ENCODE measurements at places on chromosomes 2 and 18.

DNA sequence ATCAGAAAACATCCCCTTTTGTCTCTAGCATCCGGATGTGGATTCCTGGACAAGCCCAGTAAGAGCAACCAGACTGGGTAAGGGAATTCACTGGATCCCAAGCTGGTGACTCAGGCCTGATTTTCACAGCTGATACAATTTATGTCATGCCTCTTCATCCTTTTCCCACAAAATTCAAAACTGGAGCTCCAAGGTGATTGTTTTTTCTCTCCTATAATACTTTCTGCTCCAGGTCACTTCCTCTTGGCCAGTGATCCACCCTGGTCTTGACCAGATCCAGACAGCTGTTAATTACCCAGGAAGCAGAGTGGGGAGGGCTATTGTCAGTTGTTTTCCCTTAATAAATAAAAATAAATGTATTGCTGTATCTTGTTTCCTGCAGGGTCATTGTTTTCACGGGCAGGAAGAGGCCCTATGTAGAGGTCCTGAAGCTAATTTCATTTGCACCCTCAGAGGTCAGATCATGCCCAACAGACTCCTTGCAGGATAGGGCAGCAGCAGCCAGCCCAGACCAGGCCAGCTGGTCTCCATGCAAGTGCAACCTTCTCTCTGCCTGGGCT lies 57.6 kb downstream of the EVA1A start:
- no peak for DNase-seq

GRCh38 chr2:129733041-129733440 lies 246.4 kb upstream of the RAB6C start:
- DNase-seq, result no peak

DNA sequence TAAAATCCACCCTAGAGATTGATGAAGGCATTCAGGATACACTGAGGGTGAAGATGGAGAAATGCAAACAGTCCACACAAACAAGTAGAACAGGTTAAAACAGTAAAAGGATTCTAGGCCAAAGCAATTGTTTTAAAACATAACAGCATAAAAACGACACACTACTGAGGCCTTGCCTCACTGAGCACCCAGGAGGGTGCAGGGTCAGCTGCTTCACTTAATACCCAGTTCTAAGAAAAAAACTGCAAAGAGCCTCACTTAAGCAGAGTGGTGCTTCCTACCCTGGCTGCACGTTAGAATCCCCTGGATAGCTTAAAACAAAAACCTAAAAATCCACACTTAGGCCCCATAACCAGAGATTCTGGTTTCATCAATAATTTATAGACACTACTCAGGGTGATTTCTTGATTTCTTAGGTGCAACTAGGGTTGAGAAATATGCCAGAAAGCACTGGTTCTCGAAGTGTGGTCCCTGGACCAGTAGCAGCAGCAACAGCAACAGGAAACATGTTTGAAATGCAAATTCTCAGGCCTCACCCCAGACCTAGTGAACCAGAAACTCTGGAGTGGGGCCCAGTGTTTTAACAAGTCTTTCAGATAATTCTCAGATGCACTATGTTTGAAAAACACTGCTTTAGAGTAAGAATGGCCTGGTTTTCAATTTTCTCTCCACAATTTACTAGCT lies 279.1 kb downstream of the ZEB2 start:
- no peak for DNase-seq

GRCh38 chr2:12948231-12948960 lies 231.7 kb downstream of the TRIB2 start:
- DNase-seq, result no peak

DNA sequence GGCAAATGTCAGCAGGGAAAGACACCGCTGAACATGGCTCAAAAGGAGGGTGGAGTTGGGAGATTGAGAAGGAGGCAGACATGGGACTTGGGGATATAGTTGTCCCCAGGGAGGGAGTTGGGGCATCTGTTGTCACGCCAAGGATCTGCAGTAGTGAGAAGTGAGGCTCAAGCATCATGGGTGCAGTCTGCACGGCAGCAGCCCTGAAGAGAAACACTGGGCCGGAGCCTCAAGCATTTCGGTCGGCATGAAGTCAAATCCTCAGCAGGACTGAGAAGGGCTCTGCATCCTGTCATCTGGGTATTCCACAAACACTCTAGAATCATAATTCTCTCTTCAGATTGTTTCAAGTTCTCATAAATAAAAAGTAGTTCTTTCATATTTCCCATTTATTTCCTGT lies 132.7 kb upstream of the DAPL1 start:
- DNase-seq, result no peak

DNA sequence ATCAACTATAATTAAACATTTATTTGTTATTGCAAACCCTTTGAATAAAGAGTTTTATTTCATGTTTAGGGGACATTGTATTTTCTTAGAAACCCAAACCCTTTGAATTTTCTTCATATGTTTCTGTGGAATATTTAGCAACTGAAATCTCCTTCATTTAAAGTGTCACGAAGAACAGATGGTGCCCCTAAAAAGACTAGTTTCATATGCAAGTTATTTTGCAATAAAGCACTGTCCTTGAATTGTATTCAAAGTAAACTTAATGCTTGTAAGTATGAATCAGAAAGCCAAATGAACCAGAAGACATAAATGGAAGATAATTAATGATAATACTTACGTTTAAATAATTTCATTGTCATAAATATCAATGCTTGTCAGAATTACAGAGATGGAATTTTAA lies 151.9 kb upstream of the CWC22 start:
- DNase-seq, result no peak

DNA sequence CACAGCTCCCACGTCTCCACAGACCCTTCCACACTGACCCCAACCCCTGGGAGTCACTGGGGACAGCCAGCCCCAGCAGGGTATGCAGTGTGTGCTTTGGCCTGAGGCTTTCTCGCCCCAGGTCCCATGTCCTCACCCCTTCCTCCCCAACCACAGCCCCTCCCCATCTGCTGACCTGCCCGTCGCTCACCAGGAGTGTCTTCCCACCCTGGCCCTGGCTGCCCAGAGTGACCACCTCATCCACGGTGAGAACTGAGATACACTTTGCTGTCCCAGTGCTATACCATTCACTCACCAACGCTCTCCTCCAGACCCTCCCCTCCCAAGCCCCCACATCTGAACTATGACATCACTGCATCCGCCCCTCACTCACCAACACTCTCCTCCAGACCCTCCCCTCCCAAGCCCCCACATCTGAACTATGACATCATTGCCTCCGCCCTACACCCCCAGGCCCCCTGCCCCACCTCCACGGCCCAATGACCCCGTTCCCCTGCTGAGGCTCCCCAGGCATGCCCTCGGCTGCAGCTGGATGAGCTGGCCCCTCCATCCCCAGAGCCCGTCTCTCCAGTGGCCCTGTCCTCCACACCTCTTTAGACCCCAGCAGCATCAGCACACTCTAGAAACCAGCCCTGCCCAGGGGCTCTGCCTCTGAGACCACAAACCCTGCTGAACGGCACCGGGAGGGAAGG lies 55.2 kb downstream of the ANKMY1 start:
- peak; percentile 52 for DNase-seq

- no peak for DNase-seq
Observed at GRCh38 chr2:228599297-228599696, 417.8 kb upstream of the SPHKAP start.

DNA sequence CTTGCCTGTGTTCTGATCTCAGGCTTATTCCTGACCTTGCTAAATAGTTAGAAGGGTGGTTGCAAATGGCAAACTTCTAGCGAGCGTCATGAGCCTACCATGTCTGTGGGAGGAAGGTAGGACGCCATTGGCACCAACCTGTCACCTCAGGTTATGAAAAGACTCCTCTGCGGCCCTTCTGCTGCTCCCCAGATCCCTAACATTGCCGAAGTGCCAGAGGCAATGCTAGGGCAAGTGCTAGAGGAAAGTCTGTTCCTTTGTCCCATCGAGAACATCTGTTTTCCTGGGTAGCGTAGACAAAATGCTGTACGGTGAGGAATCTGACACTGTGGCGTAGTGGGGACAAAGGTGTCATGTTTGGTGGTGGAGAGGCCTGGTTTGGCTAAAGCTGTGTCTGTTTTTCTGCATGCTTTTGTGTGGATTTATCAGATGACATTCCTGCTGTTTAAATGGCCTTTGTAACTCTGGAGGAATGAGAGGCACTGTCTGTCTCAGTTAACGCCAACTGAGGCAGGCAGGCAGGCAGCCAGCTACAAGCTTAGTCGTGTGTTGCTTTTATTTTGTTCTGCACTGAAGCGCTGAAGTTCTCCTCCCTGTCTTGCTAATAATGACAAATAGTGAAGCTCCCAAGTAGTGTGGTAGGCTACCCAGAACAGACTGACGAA lies 94.1 kb downstream of the PRPF40A start:
- DNase-seq, result no peak

- no peak for DNase-seq
Observed at GRCh38 chr2:8453904-8454302, 228.0 kb upstream of the ID2 start.

- no peak for DNase-seq
Observed at GRCh38 chr2:62202019-62202722, 6.3 kb downstream of the B3GNT2 start.

- DNase-seq, result no peak
Observed at GRCh38 chr2:62409442-62409841, 96.6 kb downstream of the TMEM17 start.

DNA sequence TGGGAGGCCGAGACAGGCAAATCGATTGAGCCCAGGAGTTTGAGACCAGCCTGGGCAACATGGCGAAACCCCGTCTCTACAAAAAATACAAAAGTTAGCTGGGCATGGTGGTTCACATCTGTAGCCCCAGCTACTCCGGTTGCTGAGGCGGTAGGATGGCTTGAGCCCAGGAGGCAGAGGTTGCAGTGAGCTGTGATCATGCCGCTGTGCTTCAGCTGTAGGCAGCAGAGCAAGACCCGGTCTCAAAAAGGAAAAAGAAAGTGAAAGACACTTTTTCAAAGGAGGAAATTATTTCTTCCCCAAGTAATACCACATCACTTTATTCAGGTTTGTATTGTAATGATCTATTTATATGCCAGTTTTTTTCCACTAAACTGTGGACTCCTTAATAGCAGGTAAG lies 35.7 kb upstream of the TAF4B start:
- no peak for DNase-seq

- DNase-seq, result peak; percentile 28
Observed at GRCh38 chr2:237879991-237880560, 20.7 kb downstream of the RAMP1 start.

GRCh38 chr2:49753344-49753985 lies 599.1 kb upstream of the FSHR start:
- DNase-seq, result no peak

GRCh38 chr2:134341476-134341875 lies 87.6 kb downstream of the MGAT5 start:
- DNase-seq, result no peak

- no peak for DNase-seq
Observed at GRCh38 chr2:230974096-230974913, 21.6 kb upstream of the SPATA3 start.

- DNase-seq, result no peak
Observed at GRCh38 chr18:35525795-35526494, 28.2 kb upstream of the INO80C start.

DNA sequence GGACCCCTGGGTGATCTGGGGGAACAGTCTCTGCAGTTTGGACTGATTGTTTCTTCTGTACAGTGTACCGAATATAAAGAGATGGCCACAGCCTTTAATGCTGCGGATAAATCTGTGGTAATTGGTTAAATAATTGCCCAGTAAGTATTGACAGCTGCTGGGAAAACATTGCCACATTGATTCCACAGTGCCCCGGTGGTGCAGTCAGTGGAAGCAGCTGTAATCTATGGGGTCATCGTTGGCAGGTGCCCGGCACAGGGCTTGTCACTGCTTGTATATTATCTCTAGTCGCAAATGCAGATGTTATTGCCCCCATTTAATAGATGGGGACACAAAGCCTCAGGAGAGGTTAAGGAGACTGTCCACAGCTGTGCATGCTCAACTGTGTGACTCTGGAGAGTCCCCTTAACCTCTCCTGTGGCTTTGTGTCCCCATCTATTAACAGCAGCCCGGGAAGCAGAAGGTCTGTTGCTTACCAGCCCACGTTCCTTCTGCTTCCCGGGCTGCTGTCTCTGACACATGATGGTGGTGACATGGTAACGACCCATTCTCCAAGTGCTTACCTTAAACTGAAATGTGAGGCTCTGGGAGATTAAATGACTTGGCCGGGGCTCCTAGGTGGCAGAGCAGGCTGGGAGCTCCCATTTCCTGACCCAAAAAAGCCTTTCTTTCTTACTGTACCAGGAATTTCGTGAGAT lies 76.9 kb downstream of the NCK2 start:
- DNase-seq, result no peak

DNA sequence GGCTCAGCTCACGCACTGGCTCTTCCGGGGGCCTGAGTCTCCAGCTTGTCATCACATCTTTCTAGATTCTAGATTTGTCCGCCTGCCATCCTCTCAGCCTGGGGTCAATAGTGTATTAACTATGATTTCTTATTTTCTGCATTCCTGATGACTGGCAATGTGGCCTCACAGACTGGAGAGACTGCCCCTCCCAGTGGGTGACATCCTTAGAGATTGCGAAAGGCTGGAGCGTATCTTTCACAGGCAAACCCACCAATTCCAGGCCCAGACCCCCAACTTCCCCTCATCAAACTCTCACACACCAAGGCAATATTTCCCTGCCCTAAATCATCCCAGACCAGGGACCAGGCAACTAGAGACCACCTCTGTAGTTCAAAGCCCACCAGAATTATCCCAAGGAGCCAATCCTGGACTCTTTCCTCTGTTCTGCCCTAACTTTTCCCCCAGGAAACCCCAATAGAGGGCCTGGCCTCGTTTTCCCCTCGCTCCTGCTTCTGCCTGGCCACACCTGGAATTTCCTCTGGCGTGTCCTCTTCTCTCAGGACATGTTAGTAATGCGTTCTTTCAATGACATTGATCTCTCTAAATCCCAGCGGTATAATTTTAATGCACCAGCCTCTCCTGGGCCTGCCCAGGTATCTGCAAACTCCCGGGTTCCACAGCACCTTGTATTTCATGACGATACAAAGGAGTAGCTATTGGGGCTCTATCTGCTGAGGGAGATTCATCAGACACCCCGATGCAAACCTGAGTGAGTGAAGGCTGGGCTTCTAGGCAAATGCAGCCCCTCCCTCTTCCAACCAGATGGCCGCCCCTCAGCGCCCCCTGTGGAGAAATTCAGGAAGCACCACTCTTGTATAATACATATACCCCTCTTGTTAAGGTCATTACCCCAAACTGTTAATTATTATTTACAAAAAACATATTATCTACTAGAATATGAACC lies 2.4 kb upstream of the KCNF1 start:
- peak; percentile 55 for DNase-seq

- no peak for DNase-seq
Observed at GRCh38 chr18:9495916-9496705, 20.8 kb downstream of the RALBP1 start.

DNA sequence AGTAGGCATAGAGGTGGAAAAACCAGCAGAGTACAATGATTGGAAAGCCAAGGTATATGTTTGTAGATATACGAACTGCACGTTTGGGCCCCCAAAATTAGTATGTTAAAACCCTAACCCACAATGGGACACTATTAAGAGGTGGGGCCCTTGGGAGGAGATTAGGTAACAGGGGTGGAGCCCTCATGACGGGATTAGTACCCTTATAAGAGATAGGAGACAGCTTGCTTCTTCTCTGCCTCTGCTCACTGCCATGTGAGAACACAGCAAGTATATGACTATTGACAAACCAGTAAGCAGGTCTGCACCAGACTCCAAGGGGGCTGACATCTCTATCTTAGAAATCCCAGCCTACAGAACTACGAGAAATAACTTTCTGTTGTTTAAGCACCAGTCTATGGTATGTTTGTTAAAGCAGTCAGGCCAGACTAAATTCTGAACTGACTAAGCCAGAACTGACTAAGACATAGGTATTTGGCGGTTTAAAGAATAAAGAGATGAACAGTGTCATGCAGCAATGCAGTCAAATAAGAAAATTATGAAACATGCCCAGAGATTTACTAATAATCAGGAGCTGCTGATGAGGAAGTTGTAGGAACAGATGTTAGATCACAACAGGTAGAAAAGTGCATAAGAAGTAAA lies 182.9 kb downstream of the DYM start:
- no peak for DNase-seq

GRCh38 chr2:108351889-108352288 lies 25.9 kb upstream of the SULT1C4 start:
- DNase-seq, result no peak

Data from left forelimb (tissue), 1 donor.